ENCODE measurements at places on chromosomes 1 and 21. TPM values are rescaled to one million over a fixed set of nuclear protein-coding genes. Genes with fewer than 3 reads are reported as not detected.

DNA sequence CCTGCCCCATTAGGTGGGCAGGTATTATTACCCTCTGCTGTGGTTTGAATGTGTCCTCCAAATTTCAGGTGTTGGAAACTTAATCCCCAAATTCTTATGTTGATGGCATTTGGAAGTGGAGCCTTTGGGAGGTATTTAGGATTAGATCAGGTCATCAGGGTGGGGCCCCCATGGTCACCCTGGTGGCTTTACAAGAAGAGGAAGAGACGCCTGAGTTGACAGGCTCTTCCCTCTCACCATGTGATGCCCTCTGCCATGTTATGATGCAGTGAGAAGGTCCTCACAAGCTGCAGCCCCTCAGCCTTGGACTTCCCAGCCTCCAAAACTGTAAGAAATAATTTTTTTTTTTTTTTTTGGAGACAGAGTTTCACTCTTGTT, 8.8 kb upstream of the THEMIS2 start:
- H3K4me1 ChIP-seq, result peaks cover 29% of the 10 kb centered on the region
- H3K36me3 ChIP-seq, result no peaks in the 10 kb centered on the region
- DNase-seq, result no peak
- no peak overlapping the region for H3K4me3 ChIP-seq
- no peaks in the 10 kb centered on the region for H3K27me3 ChIP-seq

- H3K36me3 ChIP-seq, result no peaks in the 10 kb centered on the region
- peaks cover 10% of the 10 kb centered on the region for H3K27me3 ChIP-seq
- H3K4me3 ChIP-seq, result no peak overlapping the region
- H3K27ac ChIP-seq, result no peak overlapping the region
- peaks cover 2% of the 10 kb centered on the region for H3K4me1 ChIP-seq
- no peak for DNase-seq
Observed at GRCh38 chr1:180530501-180530900, 28.1 kb upstream of the ACBD6 start.

- no peaks in the 10 kb centered on the region for H3K27me3 ChIP-seq
- peak overlapping the region; percentile 98 for H3K27ac ChIP-seq
- peak overlapping the region; percentile 67 for H3K4me3 ChIP-seq
- H3K36me3 ChIP-seq, result peaks cover 67% of the 10 kb centered on the region
- DNase-seq, result peak; percentile 93
Observed at GRCh38 chr21:33947451-33948095, 32.0 kb upstream of the ATP5PO start.

GRCh38 chr1:16900751-16901150, 5.0 kb downstream of the RNU1-2 start:
- no peak overlapping the region for H3K4me3 ChIP-seq
- peaks cover 7% of the 10 kb centered on the region for H3K27me3 ChIP-seq
- no peak for DNase-seq
- H3K27ac ChIP-seq, result no peak overlapping the region
- H3K4me1 ChIP-seq, result peaks cover 44% of the 10 kb centered on the region

GRCh38 chr1:116453906-116454305, 80.9 kb downstream of the ATP1A1 start:
- no peaks in the 10 kb centered on the region for H3K36me3 ChIP-seq
- no peak overlapping the region for H3K27ac ChIP-seq
- no peak overlapping the region for H3K4me3 ChIP-seq
- no peaks in the 10 kb centered on the region for H3K27me3 ChIP-seq
- no peak for DNase-seq
- no peaks in the 10 kb centered on the region for H3K4me1 ChIP-seq

- H3K27ac ChIP-seq, result no peak overlapping the region
- H3K4me1 ChIP-seq, result no peaks in the 10 kb centered on the region
- peaks cover 29% of the 10 kb centered on the region for H3K36me3 ChIP-seq
- H3K27me3 ChIP-seq, result no peaks in the 10 kb centered on the region
- DNase-seq, result no peak
Observed at GRCh38 chr1:184069675-184070074, 18.1 kb downstream of the TSEN15 start.

GRCh38 chr21:38459490-38459889, 38.8 kb downstream of the ERG start:
- H3K4me3 ChIP-seq, result no peak overlapping the region
- no peaks in the 10 kb centered on the region for H3K27me3 ChIP-seq
- no peak overlapping the region for H3K27ac ChIP-seq

GRCh38 chr1:113576271-113576670, 183.0 kb downstream of the PHTF1 start:
- peaks cover 4% of the 10 kb centered on the region for H3K27me3 ChIP-seq
- H3K36me3 ChIP-seq, result no peaks in the 10 kb centered on the region
- no peak overlapping the region for H3K27ac ChIP-seq

DNA sequence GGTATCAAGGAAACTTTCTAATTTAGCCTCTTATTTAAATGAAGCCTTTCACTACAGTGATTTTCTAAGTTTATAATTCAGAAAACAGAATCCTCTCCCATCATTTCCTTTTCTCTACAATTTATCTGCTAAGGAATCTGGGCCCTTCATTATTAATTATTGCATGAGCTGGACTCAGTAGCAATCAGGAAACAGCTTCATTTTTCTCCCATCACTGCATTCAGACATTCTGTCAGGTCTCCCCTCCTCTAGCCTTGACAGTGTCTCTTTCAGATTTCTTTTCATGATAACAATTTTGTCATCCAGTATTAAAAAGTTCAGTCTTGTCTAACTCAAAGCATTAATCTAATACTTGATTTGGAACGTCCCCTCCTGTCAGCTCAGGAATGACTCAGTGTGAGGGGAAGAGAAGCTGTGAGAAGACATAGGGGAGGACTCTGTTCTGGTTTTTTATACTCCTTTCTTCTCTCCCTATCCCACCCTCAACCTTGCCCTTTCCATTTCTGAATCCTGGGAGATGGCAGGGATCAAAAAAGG, 28.1 kb downstream of the SLC44A5 start:
- H3K27me3 ChIP-seq, result no peaks in the 10 kb centered on the region
- DNase-seq, result no peak
- no peaks in the 10 kb centered on the region for H3K36me3 ChIP-seq
- no peaks in the 10 kb centered on the region for H3K4me1 ChIP-seq

DNA sequence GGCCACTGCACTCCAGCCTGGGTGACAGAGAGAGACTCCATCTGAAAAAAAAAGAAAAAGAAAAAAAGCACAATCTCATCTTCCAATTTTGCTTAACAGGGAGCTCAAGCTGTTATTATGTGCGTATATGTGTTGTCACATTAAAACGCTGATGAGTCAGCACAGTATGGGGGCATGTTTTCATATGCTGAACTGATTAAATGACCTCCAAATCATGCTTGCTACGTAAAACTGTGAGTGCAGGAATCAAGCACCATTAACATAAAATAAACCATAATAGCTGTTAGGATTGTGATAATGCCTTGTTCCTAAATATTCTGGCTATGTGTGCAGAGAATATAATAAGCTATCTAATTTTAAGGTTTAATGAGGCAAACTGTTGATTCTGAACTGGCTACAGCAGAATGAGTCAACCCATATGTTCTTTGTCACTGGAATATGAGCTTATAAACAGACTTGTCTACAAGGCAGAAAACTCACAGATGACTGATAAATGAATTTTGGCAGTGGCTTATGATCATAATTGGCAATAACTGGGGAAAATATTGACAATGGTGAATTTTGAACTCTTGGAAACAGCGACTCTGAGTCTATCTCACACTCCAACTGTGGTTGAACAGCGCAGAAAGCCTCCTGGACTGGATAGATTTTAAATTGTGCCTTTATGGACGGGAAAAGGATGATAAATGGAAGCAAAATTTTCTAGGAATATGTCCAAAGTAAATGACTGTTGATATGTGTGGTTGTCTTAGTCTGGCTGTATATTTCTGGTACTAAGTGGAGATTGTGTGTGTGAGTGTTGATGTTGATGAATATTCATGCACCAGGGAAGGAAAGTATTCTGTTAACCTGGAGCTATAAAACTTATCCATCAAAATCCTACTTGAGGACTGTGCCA, 75.5 kb downstream of the VCAM1 start:
- no peaks in the 10 kb centered on the region for H3K36me3 ChIP-seq
- no peaks in the 10 kb centered on the region for H3K4me1 ChIP-seq
- peaks cover 46% of the 10 kb centered on the region for H3K27me3 ChIP-seq
- DNase-seq, result no peak
- no peak overlapping the region for H3K27ac ChIP-seq

- H3K36me3 ChIP-seq, result no peaks in the 10 kb centered on the region
- no peak for DNase-seq
- no peak overlapping the region for H3K4me3 ChIP-seq
Observed at GRCh38 chr1:232045139-232045994, 418.8 kb downstream of the DISC1 start.

GRCh38 chr1:145757420-145757819, 38.1 kb downstream of the CD160 start:
- no peak overlapping the region for H3K4me3 ChIP-seq
- H3K27me3 ChIP-seq, result no peaks in the 10 kb centered on the region
- H3K27ac ChIP-seq, result no peak overlapping the region
- peaks cover 43% of the 10 kb centered on the region for H3K36me3 ChIP-seq
- no peak for DNase-seq

GRCh38 chr1:114315631-114316030, 162.0 kb upstream of the SYT6 start:
- no peaks in the 10 kb centered on the region for H3K4me1 ChIP-seq
- no peak overlapping the region for H3K27ac ChIP-seq
- H3K36me3 ChIP-seq, result no peaks in the 10 kb centered on the region
- no peak for DNase-seq
- no peak overlapping the region for H3K4me3 ChIP-seq

DNA sequence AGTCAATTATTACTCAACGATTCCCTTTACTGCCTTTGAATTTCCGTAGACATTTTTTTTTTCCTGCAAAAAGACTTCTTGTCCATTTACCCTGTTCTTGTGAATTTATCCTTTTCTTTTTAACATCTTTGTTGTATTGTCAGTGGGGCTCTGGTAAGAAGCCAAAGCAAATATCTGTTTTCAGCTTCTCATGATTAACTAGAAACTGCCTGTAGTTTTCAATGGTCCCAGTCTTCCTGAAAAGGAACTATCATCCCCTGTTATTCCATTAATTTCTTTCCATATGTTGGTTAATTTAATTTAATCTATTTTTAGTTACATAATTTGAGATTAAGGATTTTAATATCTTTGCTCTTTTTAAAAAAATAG, 28.0 kb downstream of the SH3BGR start:
- no peaks in the 10 kb centered on the region for H3K36me3 ChIP-seq
- no peaks in the 10 kb centered on the region for H3K27me3 ChIP-seq
- no peak overlapping the region for H3K4me3 ChIP-seq
- no peak overlapping the region for H3K27ac ChIP-seq

DNA sequence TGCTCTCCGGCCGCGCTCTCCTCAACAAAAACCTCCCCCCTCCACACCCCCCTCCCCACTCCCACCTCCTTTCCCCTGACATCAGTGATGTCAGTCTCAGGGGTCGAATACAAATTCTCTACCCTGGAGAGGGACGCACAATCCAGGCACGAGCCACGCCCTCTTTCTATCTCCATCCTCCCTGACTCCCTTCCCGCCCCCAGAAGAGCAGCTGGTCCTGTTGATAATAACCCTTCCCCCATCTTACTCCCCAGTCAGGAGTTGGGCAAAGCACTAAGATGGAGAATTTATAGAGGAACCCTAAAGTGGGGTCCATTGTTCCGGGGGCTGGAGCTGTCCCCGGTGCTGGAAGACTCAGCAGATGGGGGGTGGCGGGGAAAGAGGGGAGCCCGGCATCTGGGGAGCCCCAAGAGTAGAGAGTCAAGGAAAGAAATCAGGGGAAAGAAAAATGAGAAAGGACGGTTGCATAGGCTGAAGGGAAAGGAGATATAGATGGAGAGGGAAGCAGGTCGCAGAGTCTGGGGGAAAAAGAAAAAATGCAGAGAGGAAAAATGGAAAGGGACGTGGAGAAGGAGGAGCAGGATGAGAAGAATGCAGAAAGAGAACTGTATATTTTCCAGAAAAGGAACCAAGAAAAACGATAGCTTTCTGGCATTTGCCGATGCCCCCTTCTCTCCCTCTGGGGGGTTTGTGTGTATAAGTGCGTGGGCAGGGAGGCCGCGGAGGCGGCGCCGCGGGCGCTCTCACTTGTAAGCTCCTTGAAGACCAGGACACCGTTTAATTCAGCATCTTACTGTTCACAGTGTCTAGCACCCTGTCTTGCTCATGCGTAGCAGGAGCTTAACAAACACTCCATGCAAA, at the start of gene CELF3:
CELF3 (minus strand) TSS at position 33 of the 861 bp plus-strand sequence. CDS start 783 bp downstream, outside the sequence.
- peak; percentile 49 for DNase-seq
- H3K4me3 ChIP-seq, result no peak within 1 kb of the TSS
- no peak within 1 kb of the TSS for H3K27ac ChIP-seq
- peaks cover 23% of the 10 kb centered on the region for H3K4me1 ChIP-seq
- H3K27me3 ChIP-seq, result peaks cover 67% of the 10 kb centered on the region

GRCh38 chr1:186974774-186975181, 146.0 kb downstream of the PLA2G4A start:
- no peak overlapping the region for H3K4me3 ChIP-seq
- DNase-seq, result no peak
- peaks cover 7% of the 10 kb centered on the region for H3K27me3 ChIP-seq
- no peak overlapping the region for H3K27ac ChIP-seq

- no peak overlapping the region for H3K4me3 ChIP-seq
- peaks cover 2% of the 10 kb centered on the region for H3K4me1 ChIP-seq
- DNase-seq, result no peak
- H3K27me3 ChIP-seq, result peaks cover 27% of the 10 kb centered on the region
Observed at GRCh38 chr1:224052772-224053171, 61.1 kb upstream of the FBXO28 start.

DNA sequence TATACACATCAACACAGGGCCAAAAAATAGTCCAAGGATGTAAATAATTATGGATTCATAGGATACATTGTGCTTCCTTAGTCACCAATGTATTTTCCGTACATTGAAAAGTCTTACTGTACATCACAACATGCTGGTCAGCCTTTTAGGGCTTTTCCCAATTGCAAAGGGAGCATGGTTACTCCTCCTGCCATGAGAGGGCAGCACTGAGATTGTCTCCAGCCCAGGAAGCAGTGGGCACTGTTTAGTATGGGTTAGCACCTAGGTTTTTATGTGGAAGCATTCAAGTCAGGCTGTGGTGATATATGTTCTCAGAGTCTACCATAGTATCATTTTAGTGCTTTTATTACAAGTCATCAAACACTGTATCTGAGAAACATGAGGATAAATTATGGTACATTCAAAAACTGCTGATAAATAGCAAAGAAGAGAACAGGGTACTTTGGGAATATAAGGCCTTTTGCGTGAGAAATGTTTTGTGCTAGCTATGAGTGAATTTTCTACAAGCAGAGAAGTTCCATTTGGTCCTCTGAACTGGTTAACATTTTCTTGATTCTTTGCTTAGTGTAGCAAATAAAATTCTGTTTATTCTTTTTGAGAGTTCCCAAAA, 34.0 kb downstream of the ST6GALNAC5 start:
- no peaks in the 10 kb centered on the region for H3K4me1 ChIP-seq
- H3K27me3 ChIP-seq, result peaks cover 2% of the 10 kb centered on the region
- DNase-seq, result no peak

The WNT4 gene
- total RNA-seq, result not detected

The PALMD gene
- total RNA-seq, result not detected

The GNAT2 gene
- not detected for total RNA-seq

The FLG gene
- not detected for total RNA-seq

The OR2M3 gene
- not detected for total RNA-seq

The ASPM gene
- 91.3 TPM for total RNA-seq

The CSRP1 gene
- total RNA-seq, result 78.3 TPM
